Stimulated activated CD4-positive, alpha-beta T cell treated with anti-CD3 and anti-CD28 coated beads, Interleukin-15, amount 100 ng/mL, for 1 hour (primary cell): ENCODE measurements at places on chromosomes 2 and 18.

DNA sequence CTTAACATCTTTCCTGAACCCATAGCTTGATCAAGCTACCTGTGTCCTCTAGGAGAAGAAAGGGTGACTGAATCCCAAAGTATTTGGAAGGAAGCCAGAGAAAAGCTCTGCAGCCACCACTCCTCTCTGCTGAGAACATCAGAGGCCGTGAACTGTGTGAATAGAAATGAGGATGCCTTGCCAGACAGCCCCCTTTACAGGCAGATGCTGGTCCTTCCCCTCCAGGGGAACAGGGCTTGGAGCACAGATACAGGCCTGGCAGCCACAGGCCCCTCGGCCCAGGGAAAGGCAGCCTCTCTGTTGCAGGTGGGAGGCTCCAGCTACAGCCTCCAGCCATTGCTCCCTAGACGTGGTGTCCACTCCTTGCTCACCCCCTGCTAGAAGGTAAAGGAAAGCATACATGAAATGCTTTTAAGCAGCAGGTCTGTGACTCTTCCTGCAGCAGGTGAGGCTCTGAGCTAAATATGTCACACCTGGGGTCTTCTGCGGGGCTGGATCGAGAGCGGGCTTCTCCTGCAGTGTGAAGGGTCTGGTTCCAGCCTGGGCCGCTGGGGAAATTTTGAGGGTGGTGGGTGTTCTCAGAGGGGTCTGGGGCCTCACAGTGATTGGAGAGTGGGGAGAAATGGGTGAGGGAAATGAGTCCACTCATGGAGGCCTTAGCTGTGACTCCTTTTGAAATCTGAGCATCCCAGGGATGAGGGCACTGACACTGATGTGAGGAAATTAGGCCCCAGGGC, 234.0 kb downstream of the KLHL29 start:
- no peak for DNase-seq

- DNase-seq = no peak
These were observed 179.7 kb downstream of the ANKRD30B start for GRCh38 chr18:14927701-14928100.

- DNase-seq = no peak
These were observed 13.4 kb downstream of the NEDD4L start for GRCh38 chr18:58057291-58057965.

GRCh38 chr2:240874715-240875227, 6.1 kb downstream of the AGXT start:
- no peak for DNase-seq

GRCh38 chr2:166140932-166141331, 13.1 kb upstream of the SCN1A start:
- DNase-seq = no peak

DNA sequence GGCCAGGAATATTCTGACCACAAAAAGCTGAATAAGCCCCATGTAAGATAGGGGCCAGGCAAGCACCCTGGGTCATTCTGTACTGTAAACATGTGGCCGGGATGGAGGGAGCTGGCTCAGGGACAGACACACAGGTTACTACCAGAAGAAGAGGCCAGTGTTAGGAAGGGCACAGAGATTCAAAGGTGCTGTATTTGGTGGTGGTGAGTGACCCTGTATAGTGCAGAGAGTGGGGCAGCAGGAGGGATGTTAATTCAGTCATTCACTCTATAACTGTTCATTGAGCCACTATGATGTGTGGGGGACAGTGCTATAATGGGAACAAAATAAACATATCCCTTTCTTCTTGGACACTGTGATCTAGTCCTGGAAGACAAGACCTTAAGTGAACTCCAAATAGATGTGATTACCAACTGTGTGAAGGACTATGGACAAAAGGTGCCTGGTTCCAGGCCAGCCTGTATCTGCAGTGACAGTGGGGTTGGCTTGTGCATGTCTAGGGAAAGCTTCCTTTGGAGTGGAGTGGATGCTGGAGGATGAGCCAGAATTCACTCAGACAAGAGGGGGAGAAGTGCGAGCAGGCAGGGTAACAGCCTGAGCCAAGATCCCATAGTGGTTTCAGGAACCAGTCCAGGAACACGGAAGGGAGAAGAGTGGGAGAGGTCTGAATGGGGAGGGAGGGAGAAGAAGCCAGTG, 8.3 kb downstream of the MOCOS start:
- no peak for DNase-seq

DNA sequence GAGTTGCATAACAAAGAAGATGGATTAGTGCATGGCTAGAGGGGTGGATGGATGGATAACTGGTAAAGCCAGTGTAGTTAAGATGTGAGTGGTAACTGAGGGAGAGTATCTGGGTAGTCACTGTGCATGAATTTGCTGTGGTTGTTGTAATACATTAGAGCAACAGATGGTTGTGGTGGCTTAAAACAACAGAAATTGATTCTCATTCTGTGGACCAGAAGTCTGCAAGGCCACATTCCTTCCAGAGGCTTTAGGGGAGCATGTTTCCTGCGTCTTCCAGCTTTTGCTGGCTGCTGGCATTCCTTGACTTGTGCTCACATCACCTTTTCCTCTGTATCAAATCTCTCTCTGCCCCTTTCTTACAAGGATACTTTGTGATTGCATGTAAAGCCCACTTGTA, 155.4 kb downstream of the ASB1 start:
- no peak for DNase-seq

DNA sequence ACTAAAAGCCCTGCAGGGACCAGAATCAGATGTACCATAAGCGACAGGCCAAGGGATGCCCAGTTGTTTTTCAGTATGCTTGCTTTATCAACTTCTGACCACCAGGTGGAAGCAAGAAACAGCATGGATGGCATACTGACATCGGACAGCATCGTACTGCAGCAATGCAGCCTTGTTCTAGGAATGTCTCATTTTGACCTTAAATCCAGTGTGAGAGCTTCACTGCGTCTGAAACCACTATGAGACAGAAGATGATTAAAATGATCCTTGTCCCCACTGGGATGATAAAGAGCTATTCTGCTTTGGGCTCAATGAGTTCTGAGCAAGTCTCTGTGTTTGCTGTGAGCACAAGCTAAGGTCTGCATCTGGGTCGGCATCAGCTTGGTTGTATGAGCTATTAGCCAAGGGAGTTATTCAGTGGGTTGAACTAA, 54.3 kb downstream of the CDK15 start:
- DNase-seq = no peak

- no peak for DNase-seq
These were observed 256.1 kb downstream of the XIRP2 start for GRCh38 chr2:167144179-167144898.

GRCh38 chr2:236501026-236501425, 68.6 kb upstream of the ACKR3 start:
- DNase-seq = no peak

DNA sequence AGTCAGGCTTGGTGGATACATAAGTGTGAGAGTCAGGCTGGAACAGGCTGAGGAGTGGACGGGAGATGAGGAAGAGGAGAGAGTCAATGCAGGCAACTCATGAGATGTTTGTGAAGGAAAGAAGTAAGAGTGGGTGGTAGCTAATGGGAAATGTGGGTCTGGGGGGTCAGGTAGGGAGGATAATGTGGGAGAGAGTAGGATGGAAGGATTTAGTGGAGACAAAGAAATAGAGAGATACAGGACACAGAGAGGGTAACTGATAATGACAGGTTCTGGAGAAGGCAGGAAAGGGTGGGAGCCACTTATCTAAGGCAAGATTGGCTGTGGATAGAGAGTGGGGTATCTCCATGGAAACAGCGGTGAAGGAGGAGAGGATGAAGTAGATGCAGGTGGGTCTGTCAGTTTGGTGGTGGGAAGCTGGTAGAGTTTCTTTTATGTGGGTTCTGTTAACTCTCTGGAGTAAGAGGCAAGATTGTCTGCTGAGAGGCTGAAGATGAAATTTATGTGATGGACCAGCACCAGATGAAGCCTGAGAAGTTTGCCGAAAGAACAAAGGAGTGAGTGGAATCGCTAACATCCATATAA, 190.6 kb upstream of the SPRED2 start:
- no peak for DNase-seq
